ENCODE measurements at places on chromosomes 1 and 21.

GRCh38 chr1:195278644-195279043, 1329.6 kb downstream of the KCNT2 start:
- DNase-seq: no peak

DNA sequence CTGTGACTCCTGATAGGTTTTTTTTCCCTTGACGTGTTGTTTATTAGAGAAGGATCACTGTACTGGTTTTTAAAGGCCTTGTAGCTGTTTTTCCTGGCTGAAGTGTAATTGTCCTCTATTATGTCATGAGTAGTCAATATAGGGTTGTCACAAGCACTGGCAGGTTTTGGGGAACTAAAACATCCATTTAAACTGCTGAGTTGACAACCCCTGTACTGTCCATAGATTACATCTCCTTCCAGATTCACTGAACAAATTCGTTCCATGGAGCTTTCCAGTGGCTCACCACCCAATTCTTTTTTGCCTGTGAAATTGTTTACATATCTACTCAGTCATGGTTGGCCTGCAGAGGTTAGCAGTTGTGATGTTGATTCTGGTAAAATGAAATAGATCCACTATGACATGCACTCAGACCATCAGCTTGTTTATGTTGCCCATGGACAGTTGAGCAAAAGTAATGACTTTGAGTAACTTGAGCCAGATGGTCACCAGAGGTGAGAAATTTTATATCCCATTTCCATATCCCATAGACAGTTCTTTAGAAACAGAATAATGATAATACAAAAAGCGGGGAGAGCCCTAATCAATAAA, 59.9 kb upstream of the QSOX1 start:
- no peak for DNase-seq

DNA sequence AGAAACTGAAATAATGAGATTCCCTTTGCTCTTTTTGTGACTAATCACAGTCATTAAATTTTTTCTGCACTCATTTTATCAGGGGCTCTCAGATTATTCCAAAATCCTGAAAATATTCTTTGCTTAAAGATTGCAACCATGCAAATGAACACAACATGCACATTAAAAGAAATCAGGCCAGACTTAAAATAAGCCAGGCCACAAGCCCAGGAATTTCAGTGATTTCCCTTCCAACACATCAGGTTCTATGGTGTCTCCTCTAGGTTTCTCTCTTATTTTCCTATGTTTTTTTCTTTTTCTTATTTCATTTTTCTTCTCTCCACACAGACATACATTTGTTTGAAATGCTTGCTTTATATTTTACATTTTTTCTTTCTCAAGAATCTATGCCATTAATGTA, 65.3 kb downstream of the NIBAN1 start:
- DNase-seq: no peak

DNA sequence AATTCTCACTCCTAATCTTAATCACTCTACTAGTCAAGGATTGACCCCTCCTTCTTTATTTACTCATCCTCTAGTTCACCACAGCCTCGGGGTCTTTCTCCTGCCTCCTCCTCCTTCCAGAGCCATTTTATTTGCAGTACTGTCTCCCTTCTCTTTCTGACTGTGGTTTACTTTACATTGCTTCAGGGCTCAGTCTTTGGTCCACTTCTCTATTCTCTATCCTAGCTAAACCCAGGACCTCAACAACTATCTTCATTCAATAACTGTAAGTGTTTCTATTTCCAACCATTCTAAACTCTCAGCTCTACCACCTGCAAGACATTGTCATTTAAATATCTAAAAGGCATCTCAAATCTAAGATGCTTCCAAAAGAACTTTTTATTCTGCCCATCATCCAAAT, 493.8 kb downstream of the TTLL7 start:
- DNase-seq: no peak

DNA sequence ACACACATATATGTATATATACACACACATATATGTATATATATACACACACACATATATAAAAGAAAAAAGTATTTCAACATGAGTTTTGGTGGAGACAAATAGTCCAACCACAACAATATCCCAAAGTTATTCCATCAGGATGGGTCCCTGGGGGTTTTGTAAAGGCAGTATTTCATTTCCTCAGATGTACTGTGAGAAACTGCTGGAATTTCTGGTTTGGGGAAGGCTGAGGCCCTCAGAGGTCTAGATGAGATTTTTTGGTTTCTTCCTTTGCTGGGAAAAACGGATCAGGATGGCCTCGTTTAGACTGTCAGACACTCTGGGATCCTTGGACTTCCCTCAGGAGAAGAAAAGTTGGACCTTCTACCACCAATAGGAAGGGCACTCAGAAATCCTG, 36.5 kb upstream of the TENT5B start:
- no peak for DNase-seq

- no peak for DNase-seq
These were observed 72.5 kb downstream of the ENAH start for GRCh38 chr1:225580238-225581099.

DNA sequence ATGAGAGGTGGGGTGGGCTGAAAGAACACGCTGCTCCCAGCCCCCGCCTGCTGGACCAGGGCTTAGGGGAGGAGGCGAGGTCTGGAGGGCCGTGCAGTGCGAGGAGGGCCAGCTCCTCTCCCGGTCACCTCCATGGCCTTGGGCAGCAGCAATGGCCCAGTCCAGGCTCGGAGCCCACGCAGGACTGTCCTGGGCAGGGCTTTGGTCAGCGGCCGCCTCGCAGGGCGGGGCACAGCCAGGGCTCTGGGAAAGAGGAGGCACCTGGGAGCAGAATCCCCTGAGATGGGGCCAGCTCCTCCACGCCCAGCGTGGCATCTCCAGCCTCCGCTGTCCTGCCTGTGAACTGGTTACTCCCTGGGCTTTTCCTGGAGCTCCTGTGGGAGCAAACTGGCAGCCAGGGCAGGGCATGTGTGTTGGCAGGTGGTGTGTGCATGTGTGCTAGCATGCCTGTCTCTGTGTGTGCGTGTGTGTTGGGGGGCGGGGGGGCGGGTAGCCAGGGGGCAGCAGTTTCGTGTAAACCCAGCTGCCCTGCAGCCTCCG, 27.4 kb downstream of the ARHGEF16 start:
- no peak for DNase-seq

GRCh38 chr1:91549041-91549735, 48.5 kb downstream of the CDC7 start:
- no peak for DNase-seq
